Sciatic nerve (tissue), 2 donors: ENCODE measurements at places on chromosomes 7 and 10.
A peak's percentile ranks its signal among the peaks of the same experiment; 100 is the strongest.

GRCh38 chr7:40765639-40766038, 630.8 kb downstream of the SUGCT start:
- DNase-seq = no peak

GRCh38 chr7:61576-62360, 130.6 kb upstream of the FAM20C start:
- peak; percentile 56 for DNase-seq

DNA sequence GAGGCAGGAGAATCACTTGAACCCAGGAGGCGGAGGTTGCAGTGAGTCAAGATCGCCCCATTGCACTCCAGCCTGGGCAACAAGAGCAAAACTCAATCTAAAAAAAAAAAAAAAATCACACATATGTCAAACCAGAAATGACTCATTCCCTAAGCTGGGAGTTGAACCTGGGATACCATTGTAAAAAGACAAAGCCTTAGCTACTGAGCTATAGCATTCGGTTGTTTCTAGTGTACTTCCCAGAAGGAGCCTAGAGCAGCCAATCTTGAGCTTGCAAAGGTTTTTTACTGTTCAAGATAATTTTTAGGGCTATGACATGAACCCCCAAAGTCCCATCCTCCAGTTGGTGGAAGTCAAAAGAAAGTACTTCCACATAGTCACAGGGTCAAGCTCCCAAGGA, 87.9 kb downstream of the ZNF467 start:
- no peak for DNase-seq

- DNase-seq = no peak
Measured at GRCh38 chr10:93148476-93148875, 74.8 kb downstream of the CYP26A1 start.

GRCh38 chr7:100966542-100967291, 2.6 kb upstream of the MUC12 start:
- no peak for DNase-seq

GRCh38 chr7:28588602-28589001, 176.3 kb downstream of the CREB5 start:
- no peak for DNase-seq

DNA sequence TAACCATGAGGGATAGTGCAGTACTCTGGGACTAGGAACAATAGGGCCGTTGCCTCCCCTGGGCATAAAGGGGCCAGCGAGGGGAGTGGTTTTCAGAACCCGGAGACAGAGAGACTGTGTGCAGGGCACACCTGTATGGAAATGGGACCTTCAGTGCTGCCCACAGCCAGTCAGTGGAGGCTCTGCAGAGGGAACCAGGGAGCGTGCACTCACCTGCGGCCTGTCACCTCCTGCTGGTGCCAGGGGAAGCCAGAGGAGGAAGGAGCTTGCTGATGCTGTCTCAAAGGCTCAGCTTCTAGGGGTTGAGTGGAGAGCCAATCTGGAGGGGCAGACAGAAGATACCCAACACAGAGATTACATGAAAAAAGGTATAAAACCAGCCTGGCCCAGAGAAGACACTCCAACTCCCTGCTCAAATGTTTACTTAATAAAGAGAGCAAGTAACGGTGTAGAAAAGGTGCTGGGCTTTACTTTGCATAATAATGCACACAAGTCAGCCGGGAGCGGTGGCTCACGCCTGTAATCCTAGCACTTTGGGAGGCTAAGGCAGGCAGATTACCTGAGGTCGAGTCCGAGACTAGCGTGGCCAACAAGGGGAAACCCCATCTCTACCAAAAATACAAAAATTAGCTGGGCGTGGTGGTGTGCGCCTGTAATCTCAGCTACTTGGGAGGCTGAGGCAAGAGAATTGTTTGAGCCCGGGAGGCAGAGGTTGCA, 35.5 kb upstream of the WAPL start:
- no peak for DNase-seq

GRCh38 chr10:16957038-16957437, 139.8 kb upstream of the RSU1 start:
- no peak for DNase-seq

DNA sequence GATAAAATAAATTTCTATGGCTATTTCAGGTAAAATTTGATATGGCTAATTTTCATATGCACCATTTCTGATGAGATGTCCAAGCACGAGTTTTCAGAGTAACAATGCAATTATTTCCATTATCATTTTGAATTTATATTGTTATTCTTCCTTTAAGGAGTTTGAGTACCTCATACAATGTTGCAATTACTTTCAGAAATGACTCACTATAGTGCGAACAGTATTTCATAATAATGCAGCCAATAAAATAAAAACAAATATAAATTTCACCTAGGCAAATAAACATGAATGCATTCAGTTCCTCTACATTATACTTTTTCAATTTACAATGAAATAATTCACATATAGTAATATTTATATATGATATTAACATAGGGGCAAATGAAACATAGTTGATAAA, 78.8 kb upstream of the LRRN3 start:
- DNase-seq = no peak

DNA sequence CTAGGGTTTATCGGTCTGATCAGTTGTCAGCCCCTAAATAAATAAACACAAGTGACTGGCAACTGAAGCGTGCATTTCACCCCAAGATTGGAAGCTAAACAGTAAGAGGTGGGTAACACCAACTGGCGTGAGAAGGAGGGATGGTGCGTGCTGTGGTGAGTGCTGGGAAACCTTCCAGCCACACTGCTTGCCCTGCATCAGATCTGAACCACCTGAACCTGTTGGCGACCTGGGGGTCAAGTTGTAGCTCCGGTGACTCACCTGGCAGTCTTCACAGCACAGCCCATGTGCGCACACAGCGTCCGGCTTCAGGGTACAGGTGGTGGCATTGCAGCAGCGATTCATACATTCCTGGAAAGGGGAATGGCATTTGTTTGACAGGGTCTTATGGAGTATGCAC, 170.1 kb downstream of the FANK1 start:
- no peak for DNase-seq

DNA sequence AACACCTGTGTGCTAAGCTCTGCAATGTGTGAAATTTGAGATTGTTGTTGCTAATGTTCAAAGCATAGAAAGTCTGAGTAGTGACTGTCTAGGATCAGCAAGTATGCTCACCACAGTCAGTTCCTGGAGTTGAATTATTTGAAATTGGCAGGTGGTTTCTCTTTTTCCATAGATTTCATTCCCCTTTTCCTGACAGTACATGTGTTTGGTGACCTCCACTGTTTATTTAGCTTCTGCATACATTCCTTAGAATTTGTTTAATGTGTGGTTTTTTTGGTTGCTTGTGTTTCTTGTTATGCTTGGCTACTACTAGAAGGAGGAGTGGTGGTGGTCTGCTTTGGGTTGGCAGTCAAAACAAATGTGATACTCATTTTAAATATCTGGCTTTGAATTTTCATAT, 52.3 kb downstream of the FOXP2 start:
- DNase-seq = no peak

GRCh38 chr7:121489440-121489839, 93.3 kb upstream of the FAM3C start:
- DNase-seq = no peak

DNA sequence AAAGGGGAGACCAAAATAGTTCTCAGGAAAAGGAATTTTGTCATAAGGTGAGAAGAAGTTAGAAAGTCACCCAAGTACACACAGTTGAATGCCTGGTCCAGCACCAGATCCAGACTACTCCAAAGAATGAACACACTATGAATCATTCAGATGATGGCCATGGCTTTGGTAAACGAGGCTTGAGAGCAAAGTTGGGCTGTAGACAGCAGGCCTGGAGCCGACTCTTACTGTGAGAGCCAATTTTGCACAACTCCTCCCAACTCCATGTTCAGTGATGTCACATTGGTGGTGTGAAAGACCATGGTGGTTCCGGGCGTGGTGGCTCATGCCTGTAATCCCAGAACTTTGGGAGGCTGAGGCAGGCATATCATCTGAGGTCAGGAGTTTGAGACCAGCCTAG, 131.6 kb downstream of the PKD1L1 start:
- no peak for DNase-seq

GRCh38 chr7:24907311-24907886, 72.6 kb downstream of the OSBPL3 start:
- DNase-seq = no peak

GRCh38 chr7:106262221-106262881, 22.4 kb downstream of the NAMPT start:
- no peak for DNase-seq

- no peak for DNase-seq
Measured at GRCh38 chr10:24853661-24854060, 98.7 kb downstream of the PRTFDC1 start.

DNA sequence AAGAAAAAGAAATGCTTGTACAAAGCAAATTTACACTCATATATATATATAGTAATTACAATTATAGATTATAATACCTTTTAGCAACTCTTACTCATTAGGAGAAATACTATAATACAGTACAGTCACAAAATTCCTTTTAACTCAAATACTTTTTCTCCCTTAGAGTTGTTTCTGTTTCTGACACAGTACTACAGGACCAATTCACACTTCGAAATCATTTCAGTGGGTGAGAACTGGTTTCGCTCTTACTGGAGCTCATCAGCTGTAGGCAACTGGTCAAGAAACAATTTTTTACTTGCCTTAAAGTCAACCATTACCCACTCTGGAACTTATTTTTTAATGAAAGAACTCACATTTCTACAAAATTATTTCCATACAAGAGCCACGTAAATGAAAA, 6.0 kb downstream of the CCDC186 start:
- DNase-seq = no peak

DNA sequence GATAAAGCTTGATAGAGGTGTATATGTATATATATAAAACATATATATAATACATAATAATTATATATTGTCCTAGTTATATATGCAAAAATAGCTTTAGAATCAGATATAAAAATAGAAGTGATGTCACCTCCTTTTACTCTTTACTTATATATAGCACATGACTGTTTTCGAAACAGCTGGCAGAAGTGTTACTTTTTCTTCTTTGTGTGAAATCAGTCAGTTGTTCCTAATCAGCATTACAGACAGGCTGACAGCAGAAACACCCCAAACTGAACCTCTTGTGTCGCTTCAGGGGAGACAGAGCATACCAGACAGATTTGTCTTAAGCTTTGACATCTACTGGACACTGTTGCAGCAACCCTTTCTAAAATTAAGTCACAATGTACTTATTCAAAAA, 684.9 kb upstream of the CELF2 start:
- DNase-seq = no peak

DNA sequence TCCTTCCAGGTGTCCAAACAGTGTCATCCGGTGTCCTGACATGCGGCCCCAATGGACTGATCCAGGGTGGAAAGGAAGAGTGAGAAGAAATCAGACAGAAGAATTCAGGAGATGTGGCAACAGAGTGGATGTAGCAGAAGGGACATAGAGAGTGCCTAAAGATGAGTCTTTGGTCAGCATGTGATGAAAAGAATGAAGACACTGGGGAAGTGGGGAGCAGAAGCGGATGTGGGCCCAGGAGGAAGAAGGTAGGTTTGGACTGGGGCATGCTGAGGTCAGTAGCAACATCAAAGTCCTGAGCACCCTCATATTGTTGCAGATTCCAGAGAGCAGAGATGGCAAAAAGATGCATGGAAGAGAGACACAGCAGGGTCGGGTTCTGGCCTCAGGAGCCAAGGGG, 71.8 kb upstream of the STEAP1B start:
- no peak for DNase-seq

DNA sequence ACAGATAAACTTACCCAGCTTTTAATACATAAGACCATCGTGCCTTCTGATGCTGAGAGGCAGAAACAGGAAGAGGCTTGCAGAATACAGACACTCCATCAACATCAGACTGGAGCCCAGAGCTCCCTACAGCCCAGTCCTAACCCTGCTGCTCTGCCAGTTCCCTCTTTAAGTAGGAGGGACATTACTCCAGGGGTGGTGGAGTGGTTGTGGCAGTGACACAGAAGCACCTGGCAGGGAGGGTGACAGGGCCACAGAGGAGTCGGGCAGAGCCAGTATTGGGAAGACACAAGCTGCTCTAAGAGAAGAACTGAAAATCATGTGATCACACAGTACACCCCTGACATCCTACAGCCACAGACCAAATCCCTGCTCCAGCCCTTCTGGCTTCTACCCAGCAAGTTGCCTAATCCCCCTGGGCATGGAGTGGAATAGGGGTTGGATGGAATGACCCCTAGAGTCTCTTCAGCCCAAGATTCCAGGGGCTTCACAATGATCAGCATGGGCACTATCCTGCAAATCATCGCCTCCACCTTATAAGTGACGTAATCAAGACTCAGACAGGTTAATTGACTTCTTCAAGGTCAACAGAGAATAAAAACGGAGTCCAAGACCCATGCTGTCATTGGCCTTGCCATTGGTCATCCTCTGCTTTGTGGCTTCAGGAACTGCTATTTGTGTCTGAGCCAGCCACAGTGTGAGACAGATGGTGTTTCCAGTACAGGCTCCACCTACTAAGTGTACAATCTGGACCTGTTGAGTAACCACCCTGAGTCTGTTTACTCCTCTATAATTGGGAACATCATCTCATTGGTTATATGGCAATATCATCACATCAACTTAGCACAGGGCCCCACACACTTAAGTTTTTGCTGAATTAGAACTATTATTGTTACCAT, 61.1 kb upstream of the ZMIZ1 start:
- peak; percentile 73 for DNase-seq

DNA sequence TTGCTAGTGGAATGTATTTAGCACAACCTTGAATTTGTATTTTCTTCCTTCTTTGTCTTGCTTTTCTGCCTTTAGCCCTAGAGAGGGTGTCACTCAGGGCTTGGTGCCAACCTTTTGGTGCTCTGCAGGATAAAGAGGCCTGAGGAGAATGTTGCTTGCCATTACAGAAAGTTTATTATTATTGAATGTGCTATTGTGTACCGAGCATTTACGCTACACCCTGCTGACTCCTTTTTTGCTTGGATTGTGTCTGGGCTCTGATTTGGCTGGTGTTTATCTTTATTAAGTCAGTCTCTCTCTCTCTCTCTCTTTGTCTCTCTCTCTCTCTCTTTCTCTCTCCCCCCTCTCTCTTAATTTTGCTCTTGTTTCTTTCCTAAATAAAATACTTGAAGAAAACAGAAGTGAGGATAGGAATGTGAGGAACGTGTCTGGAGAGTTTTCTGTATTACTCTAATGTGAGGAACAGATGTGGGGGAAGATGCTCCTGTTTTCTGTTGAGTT, 284.4 kb upstream of the PHYHIPL start:
- DNase-seq = no peak

DNA sequence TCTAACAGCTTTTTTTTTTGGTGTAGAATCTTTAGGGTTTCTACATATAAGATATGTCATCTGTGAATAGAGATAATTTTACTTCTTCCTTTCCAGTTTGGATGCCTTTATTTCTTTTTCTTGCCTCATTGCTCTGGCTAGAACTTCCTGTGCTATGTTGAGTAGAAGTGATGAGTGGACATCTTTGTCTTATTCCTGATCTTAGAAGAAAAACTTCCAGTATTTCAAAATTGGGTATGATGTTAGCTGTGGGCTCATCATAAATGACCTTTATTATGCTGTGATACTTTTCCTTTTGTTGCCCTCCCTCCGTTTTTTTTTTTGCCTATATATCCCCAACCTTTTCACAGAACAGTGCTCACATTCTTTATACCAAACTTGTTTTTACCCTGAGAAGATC, 8.8 kb downstream of the AGK start:
- DNase-seq = no peak
